Hematopoietic multipotent progenitor cell (in vitro differentiated cells): ENCODE measurements at places on chromosomes 13 and 19. TPM values are rescaled to one million over a fixed set of nuclear protein-coding genes. Genes with fewer than 3 reads are reported as not detected.

The RNF17 gene
- total RNA-seq = not detected

The NOTCH3 gene
- total RNA-seq = 7.5 TPM

The KLK15 gene
- not detected for total RNA-seq

The NALCN gene
- not detected for total RNA-seq

The PEG3 gene
- total RNA-seq = 1.1 TPM

The IGFL1 gene
- total RNA-seq = not detected

The CNN1 gene
- under 0.01 TPM for total RNA-seq

The DIAPH3 gene
- total RNA-seq = 0.54 TPM

The SHISA7 gene
- total RNA-seq = under 0.01 TPM

The CFAP97D2 gene
- total RNA-seq = not detected

The PTH2 gene
- not detected for total RNA-seq

DNA sequence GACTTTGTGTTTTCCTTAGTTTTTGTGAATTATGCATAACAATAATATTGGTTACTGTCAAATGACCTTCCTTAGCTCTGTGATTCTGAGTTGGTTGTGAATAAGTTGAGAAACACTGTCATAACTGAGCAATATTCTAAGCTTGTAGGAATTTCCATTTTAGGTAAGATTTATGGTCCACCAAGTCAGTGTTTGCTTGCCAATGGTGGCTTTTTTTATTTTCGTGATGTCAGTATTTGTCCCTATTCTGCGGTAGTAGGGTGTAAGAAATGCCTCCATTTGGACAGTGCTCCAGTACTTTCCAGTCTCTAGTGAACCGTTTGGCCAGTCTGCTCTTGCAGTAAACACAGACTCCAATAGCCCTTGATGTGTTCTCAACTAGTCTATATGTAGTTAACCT lies 94.7 kb downstream of the FRY start:
- DNase-seq = no peak

DNA sequence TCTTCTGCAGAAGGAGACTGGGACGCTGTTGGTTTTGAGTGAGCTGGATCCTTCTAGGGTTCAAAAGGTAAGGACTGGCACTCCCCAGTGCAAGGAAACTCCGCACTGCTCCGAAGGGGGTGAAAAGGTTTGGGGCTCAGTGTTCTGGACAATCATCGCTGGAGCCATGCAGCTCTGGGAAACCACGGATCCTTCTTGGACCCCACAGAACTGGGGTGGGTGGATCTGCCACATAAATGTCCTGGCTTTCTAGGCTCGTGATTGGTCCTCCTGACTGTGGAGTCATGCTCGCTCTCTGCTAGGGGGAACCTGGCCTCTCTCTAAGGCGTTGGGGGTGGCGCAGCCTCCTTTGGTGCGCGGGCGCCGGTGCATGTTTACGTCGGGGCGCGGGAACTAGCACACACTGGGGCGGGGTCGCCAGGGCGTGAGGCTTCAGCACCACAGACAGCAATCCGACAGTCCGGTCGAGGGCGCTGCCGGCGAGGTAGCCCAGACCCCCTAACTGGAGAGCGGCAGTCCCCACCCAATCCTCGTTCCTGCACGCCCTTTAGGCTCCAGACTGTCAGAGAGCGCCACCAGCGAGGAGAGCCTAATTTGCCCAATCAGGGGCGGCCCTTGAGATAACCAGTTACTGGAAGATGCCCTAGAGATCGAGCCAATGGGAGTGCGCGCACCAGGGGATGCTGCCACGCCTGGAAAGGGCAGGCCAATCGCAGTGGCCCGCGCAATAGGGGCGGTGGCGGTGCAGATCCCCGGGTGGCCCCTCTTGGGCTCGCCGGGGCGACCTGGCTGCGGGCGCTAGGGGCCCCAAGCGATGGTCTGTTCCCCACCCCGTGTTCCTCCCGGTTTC lies 913 bp upstream of the ELAVL3 start:
- peak; percentile 95 for DNase-seq

DNA sequence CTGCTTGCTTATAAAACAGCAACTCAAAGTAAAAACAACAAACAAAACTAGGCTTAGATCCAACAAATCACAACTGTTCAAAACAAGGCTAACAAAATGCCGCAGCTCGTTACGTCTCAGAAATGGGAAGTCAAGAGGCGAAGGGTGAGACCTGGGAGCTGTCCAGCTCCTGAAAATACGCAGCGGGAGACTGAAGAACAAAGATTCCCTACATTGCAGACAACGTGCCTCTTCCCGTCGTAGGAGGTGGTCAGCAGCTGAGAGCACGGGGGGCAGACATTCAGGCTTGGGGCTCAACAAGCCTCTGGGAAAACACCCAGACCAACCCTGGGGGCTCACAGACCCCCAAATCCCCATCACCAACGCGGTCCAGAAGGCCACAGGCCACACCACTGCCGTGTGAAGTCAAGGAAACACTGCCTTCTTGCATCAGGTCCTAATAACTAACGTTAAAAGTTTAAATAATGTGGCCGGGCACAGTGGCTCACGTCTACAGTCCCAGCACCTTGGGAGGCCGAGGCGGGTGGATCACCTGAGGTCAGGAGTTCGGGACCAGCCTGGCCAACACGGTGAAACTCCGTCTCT lies 13.5 kb downstream of the PLPP2 start:
- no peak for DNase-seq

GRCh38 chr19:9989504-9989903 lies 20.8 kb downstream of the COL5A3 start:
- DNase-seq = no peak

DNA sequence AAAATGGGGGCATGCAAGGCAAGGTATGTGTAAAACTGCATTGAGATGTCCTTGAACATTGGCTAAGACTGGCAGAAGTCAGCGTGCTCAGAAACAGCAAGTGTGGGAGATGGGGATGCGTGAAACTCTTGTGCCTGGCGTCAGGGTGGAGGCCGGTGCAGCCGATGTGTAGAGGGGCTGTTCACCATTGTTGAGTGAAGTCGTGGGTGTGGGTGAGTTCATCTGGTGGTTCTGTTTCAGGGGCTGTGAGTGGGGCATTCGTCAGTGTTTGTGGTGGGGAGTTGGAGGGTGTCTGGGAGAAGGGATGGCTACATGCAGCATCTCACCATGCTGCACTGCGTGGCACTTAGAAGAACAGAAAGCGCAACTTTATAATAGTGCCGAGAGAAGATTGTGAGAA lies 11.4 kb upstream of the MIA start:
- no peak for DNase-seq

GRCh38 chr19:14048443-14049153 lies 13.3 kb downstream of the PALM3 start:
- DNase-seq = peak; percentile 68

DNA sequence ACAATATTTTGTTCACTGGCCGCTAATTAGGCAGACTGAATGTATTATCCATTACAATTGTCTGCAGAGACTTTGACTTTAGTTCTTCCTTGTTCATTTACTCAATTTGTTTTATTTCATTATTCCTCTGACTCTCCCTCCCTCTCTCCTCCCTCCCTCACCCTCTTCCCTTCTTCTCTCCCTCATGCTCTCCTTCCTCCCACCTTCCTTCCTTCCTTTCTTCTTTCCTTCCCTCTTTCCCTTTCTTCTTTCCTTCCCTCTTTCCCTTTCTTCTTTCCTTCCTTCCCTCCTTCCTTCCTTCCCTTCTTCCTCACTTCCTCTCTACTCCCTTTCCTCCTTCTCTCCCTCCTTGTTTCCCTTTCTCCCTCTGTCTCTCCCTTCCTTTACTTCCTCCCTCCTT lies 1591.0 kb upstream of the SLC10A2 start:
- no peak for DNase-seq

- DNase-seq = no peak
Observed at GRCh38 chr19:7482584-7483439, 6.0 kb downstream of the PEX11G start.

DNA sequence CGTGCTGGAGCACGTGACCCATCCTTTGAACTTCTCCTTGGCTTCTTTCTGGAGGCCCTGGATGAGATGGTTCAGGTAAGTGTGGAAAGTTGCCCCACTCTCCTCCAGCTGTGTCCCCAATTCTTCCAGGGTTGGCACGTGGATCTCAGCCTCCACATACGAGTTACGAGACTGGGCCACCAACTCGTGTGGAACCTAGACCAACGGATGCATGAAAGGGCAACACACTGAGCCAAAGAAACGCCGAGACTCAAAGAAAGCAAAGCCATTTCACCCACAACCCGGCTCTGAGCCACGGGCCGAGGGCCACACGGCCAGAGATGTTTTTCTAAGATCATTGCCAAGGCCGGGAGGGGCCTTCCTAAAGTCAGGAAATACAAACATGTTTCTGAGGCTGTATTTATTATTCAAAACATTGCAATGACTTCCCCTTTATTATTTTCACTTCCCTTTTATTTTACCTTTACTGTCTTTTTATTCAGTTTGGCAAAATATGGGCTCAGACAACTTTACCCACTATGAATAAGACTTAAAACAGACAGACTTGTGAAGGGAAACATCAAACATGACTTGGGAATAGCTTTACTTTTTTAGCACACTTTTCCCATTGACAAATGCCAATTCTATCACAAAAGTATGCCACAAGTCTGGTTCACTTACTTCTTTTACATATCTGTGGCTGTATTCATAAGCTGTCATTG lies 94.6 kb downstream of the KL start:
- no peak for DNase-seq

DNA sequence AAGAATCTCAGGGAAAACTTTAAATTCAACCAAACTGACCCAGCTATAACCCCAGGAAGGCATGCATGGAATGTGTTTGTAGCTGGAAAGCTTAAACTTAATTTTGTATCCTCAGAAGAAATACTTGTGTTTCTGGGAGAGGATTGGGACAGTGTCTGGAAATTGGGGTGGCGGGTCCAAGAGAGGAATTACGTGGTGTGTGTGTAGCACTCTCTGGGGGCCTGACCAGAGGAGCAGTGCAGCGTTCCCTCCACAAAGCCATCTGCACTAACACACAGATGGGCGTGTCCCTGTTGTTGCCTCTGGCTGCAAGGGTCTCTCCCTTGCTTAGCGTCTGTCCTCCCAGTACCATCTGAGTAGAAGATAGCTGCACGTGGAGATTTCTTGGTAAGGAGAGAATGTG lies 6.4 kb downstream of the GARRE1 start:
- DNase-seq = no peak

- DNase-seq = no peak
Observed at GRCh38 chr13:52414051-52414450, 8.1 kb upstream of the THSD1 start.

DNA sequence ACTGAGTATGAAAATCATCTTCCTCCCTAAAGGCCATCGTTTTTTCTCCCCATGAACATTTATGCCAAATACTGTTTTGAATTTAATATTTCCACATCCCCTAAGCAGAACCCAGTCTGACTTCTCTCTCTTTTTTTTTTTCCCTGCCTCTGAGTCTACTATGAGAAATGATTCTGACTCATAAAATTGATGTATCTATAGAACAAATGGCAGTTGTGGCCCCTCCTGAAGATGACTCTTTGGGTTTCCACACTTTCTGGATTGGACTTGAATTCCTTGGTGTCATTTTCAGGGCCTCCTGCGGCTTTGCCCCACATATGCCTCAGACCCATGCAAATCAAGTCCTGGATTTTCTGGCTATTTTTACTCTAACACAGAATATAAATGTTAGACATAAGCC lies 22.7 kb upstream of the NAXD start:
- no peak for DNase-seq

GRCh38 chr13:110377826-110378201 lies 70.7 kb downstream of the COL4A2 start:
- no peak for DNase-seq

DNA sequence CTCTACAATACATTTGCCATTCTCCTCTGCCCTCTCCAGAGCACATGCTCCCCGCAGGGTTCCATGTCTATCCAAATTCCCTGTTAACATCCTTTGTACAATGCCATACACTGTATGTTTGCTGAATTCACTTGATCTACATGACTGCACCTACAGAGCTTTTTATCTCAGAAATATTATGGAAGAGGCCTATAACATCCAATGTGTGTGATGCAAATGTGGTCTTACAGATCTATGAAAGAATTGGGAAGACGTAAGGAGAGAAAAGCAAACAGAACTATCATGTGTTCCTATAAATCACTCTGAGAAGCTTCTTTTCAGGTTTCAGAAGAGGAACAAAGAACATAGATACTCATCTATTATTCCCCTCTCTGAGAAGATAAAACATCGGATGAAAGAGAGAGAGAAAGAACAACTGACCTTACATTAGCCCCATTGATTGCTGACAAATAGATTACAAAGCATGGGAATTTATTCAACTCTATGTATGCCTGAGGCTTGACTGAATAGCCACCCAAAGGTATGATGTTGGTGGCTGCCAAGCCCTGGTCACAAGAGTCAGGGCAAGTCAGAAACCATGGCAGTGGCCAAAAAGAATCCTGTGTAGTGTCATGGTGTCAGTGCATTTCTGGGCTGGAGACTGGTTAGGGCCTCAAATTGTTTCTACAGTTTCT lies 425.2 kb downstream of the FOXO1 start:
- DNase-seq = no peak

DNA sequence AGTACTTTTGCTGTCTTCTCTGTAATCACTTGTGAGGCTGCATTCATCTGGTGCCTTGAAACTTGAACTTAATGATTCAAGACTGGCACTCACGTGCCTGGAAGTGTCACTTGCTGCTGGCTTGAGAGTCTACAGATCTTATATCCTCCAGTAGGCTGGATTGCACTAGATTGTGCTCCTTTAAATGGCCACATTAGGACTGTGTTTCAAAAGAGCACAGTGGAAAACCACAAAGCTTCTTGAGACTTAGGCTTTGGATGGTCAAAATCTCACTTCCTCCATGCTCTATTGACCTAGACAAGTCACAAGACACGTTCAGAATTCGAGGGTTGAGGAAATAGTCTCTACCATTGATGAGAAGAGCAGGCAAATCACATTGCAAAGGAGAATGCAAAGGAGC lies 1278.8 kb upstream of the MIR17HG start:
- no peak for DNase-seq

DNA sequence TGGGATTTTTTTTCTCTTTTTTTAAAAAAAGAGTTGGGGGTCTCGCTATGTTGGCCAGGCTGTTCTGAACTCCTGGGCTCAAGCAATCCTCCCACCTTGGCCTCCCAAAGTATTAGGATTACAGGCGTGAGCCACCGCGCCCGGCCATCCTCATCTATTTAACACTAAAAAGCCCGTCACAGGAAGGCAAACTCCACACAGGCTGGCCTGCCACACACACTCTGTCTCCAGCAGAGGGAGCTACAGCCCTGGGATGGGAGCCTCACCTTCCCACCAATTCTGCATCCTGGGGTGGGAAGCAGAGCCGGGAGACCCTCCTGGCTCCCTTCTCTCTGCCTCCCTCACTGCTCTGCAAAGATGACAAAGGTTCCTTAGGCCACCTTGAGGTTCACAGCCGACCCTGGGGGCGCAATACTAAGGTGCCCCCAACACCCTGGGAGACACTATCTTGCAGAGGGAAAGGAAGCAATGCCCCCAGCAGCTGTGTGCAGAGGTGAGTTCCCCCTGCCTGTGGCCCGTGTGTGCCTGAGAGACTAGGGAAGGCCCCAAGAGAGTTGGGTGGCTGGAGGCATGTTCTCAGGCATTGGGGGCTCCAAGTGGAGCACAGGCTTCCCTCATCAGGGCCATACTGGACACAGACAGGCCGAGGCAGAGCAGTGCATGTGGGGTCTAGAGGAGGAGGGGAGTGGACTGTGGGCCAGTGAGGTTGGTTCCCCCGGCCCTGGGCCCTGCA lies 27.4 kb upstream of the TIMM44 start:
- DNase-seq = peak; percentile 49
